Fibroblast of skin of right quadriceps (primary cell): ENCODE measurements at places on chromosomes 6 and 20.

DNA sequence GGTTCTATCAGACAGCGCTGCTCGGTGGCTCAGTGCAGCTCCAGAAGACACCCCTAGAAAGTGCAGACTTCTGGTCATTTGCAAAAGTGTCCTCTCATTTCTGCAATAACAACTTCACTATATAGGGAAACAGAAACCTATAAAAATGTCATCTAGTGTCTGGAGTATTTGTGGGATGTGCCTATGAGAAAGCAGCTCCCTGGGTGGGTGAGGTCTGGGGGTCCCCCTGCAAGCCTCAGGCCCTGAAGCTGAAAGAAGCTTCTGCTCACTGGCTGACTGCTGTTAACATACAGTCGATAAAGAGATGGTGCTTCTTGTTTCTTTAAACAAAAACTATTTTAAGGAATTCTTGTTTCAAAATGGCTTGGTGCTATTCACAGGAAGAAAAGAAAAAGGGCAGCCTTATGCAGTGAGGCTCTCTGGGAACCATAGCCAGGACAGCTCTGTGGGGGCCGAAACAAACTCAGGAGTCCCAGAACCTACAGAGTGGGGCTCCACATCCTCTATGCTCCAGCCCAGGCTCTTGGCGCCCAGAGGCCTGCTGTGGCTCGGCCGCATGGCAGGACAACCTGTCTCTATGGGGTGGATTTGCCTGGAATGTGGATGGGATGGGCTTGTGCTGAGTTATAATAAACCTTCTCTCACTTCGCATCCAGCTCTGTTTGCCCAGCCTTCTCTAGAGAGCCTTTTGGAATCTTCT lies 109.7 kb downstream of the BANF2 start:
- no peak for DNase-seq

GRCh38 chr20:17616480-17617211 lies 46.8 kb downstream of the DSTN start:
- DNase-seq, result no peak

DNA sequence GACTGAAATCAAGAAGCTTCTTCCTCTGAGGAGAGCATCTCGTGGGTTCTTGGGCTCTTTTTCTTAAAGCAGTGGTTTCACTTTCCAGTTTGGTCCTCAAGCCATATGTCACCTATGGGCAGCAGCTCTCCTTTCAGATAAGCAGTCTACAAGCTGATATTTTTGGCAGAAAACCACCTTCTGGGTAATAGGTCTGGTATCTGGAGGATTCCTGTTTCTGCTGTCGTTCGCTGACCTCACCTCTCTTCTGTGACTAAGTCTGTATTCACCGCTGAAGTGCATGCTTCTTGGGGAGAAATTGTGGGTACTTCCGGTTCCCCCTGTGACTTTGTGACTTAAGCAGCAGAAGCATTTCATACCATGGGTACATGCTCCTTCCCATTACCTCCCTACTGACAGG lies 193.6 kb downstream of the EDN1 start:
- peak; percentile 90 for DNase-seq

GRCh38 chr6:143691900-143692636 lies 14.3 kb downstream of the PHACTR2 start:
- no peak for DNase-seq

DNA sequence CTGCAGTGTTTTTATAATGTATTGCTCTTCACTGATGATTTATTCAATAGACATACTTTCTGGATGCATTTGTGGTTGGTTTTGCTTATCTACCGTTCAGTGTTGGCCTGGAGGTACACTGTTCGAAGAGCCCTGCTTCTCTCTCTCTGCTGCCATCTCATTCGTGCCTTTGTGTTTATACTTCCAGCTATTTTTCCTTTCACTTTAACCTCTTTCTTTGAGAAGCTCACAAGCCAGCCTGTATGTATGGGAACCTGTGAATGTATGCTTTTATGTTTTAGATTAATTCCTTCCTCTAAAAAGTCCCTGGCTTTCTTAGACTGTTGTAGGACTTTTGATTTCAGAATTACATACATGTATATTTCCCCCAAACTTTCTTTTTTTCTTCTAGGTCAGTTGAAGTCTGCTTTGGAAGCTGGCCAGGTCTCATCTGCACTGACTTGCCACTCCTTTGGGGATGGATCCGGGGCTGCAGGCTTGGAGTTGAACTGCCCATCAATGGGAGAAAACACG lies 83.0 kb downstream of the SCAND1 start:
- DNase-seq, result no peak

DNA sequence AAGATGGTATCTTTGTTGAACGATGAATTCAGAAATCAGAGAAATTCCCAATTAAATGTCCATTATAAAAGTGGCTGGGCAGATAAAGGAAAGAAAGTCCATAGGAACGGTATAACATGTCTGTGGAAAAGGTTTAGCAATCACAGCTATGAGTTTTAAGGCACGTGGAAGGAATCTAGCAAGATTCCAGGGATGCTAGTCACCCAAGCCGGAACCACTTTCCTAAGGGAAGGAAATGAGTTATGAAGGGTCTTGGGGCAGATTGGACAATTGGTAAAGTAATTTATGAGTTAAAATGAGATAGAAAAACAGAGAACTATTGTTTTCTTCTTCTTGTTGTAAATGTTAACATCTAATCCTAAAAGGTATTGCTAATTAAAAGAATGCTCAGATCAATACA lies 384.8 kb downstream of the ADGRB3 start:
- DNase-seq, result peak; percentile 70
